ENCODE measurements at places on chromosomes 6 and 20.

DNA sequence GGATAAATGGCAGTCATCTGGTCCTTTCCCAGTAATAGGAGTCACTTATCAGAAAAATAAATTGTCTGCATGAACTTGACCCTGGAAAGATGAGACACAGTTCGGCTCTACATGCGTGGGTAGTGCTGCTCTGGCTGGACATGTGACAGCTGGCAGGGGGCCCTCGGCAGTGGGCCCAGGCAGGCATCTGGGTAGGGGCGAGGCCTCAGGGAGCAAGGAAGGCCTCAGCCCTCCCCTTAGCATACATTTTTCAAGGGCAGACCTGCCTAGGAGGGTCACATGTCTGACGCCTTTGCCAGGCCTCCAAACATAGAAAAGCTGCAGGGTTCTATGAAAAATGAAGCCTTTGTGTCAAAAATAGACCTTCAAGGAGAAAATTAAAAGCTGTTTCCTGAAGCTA, 12.8 kb upstream of the ILRUN start:
- no peak for DNase-seq

DNA sequence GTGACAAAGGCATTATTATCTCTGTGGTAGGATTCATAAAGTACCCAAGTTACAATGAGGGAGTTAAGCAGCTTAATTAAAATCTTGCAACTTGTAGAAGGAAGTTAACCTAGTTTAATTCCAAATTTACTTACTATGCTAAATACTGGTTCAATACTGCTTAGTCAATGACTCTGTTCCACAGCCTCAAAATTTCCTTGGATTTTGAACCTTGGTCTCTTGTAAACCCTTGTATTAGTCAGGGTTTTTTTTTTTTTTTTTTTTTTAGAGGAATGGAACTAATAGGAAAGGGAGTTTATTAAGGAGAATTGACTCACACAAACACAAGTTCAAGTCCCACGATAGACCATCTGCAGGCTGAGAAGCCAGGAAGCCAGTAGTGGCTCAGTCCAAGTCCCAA, 163.4 kb downstream of the HS3ST5 start:
- DNase-seq, result no peak

- no peak for DNase-seq
Observed at GRCh38 chr6:12392490-12392889, 102.3 kb downstream of the EDN1 start.

DNA sequence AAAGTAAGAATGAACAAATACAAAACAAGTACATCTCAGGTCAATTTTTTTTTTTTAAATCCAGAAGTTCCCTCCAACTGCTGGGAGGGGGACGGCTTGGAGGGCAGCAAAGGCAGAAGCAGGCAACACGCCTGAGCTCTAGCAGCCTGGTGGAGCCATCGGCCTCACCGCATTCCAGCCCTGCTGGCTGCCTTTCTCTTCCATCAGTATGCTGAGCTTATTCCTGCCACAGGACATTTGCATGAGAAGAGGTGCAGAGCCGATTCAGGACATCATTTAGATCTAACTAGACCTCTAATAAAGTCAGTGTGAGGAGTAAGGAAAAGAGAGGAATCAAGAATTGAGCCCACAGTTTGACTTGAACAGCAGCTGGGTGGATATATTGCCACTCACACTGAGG, 318.8 kb downstream of the ZFAND3 start:
- DNase-seq, result no peak

DNA sequence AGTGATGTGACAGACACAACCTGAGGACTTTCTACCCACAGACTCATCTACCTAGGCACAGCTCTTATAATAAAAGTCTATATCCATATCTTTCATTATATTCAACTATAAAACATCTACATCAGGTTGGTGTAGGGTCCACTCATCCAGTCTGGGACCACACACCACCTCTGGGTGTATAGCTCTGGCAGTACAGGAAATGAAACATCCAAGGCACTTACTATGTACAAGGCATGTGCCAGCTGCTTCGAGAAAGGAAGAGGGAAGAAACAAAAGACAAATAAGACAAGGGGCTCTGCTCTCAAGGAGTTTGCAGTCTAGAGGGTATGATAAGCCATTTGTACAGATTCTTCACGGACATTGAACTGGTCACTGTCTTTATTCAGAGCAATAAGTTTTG, 18.6 kb downstream of the KIF13A start:
- DNase-seq, result no peak

GRCh38 chr6:89320012-89320559, 5.0 kb upstream of the GABRR2 start:
- no peak for DNase-seq

DNA sequence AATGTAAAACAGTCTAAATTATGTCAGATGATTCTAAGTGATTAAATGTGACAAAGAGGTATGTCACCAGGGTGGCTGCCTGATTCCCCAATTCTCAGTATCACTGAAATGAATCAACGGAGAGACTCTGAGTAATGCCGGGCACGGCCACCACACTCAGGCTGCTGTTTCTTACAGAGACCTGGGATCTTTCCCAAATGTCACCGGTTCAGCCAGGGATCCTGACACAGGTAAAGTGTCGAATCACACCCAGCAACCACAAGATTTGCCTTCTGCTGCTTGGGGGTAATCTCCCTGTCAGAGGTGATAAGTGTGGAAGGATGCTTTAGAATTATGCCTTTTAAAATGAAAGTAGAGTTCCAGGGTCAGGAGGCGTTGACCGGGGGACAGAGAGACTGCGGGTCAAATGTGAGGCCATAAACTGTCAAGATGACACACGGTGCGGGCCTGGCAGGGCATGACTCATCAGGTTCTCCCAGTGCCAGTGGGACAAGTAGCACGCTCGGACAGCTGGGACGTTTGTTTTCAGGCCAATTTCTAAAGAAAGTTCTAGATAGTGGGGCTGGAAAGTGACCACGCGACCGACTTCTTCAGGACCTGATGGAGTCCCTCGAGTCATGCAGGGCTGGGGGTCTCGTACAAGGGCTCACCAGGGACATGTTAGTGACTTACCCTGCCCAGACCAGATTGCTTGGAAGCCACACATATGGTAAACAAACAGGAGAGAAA, 48.9 kb downstream of the PRDM1 start:
- DNase-seq, result no peak

- DNase-seq, result no peak
Observed at GRCh38 chr20:53797085-53797484, 203.4 kb upstream of the ZNF217 start.

DNA sequence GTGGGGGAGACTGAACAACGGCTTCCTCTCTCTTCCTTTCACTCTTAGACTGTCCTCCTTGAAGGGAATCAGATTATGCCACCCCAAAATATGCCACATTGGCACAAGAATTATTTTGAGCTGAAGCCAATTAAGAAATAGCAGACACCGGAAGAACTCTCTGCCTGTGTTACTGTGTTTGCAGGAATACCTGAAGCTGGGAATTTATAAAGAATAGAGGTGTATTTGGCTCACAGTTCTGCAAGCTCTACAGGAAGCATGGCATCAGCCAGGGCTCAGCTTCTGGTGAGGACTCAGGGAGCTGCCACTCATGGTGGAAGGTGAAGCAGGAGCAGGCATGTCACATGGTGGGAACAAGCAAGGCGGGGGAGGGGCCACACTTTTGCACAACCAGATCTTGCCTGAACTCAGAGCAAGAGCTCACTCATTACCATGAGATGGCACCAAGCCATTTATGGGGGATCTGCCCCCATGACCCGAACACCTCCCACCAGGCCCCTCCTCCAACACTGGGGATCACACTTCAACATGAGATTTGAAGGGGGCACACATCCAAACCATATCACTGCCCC, 46.0 kb downstream of the PCNA start:
- DNase-seq, result peak; percentile 25

DNA sequence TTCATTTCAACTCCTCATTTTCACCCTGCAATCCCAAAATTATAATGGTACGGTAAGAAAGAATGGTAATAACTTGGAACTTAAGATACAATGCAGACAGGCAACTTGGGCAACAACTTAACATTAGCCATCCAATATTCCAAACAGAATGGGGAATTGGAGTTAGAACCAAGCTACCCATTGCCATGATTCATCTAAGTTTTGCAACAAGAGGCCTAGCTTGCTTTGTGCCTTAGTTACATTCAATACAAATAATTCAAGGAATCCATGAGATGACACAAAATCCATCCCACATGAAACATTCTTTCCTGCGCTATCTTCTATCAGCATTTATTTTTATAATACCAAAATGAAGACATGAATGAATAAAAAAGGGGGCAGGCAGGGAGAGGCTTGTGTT, 28.4 kb downstream of the DCDC2 start:
- DNase-seq, result no peak

GRCh38 chr6:54903884-54904283, 57.3 kb downstream of the FAM83B start:
- no peak for DNase-seq

All from DND-41 (cell line).